Muscle of leg (tissue), 16 donors: ENCODE measurements at places on chromosomes 3 and 15.
A peak's percentile ranks its signal among the peaks of the same experiment; 100 is the strongest.

GRCh38 chr3:185150561-185150960 lies 2.3 kb downstream of the C3orf70 start:
- no peak for DNase-seq

GRCh38 chr3:24802614-24803013 lies 308.0 kb upstream of the THRB start:
- no peak for DNase-seq

DNA sequence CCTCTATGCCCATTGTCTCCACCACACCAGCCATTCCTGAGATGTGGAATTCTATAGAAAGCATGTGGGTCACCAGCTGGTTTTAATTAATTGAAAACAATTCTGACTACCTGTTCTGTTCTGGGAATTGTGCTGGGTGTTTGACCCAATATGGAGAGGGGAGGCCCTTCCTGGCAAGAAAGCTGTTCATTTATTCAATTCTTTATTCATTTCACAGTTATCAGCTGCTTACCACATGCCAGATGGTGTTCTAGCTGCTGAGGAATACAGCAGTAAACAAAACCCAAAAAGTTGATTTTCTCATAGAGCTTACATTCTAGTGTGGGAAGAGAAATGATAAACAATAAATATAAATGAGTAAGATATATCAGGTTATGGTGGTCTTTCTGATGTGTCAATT lies 296.1 kb upstream of the RASGRP1 start:
- DNase-seq: no peak

GRCh38 chr15:74433592-74434262 lies at the start of gene SEMA7A:
Gene SEMA7A, minus strand, starts transcription at chr15:74433958. Its CDS starts 40 bp downstream, at chr15:74433918.
- DNase-seq: peak; percentile 91
